ENCODE measurements at places on chromosomes 3 and 15.

GRCh38 chr15:45180201-45180600 is 7.6 kb downstream of the SHF start:
- DNase-seq: no peak

- no peak for DNase-seq
Observed at GRCh38 chr3:100782348-100782747, 73.1 kb downstream of the TFG start.

DNA sequence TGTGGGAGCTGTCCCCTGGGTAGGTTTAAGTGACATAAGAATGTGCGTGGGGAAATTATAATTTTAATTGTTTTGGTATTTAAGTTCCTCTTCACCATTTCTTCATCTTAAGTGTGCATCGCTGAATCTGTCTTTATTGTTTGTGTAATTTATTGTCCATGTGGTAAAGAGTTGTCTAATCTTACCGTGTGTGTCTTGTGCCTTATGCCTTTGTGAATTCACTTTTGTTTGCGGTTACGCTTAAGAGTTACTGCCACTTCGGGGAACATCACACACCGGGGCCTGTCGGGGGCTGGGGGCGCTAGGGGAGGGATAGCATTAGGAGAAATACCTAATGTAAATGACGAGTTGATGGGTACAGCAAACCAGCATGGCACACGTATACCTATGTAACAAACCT is 767 bp downstream of the WDR48 start:
- DNase-seq: no peak

GRCh38 chr15:68541743-68542142 is 37.0 kb upstream of the CORO2B start:
- no peak for DNase-seq

DNA sequence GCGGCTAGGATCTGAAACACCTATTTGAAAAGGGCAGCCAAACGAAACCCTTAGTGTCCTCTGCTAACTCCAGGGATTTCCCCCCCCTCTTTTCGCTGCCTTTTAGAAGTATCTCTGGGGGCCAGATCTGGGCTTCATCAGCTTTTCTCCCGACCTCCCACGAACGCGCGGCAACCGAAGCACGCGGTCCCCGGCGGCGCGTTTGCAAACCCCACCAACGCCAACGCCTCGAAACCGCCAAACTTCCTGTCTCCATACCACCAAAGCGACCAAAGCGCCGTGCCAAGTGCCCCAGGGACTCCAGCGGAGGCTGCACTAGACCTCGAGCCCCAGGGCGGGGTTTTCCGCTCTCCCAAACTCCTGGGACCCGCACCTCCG is 155.8 kb upstream of the FRMD4B start:
- DNase-seq: no peak

DNA sequence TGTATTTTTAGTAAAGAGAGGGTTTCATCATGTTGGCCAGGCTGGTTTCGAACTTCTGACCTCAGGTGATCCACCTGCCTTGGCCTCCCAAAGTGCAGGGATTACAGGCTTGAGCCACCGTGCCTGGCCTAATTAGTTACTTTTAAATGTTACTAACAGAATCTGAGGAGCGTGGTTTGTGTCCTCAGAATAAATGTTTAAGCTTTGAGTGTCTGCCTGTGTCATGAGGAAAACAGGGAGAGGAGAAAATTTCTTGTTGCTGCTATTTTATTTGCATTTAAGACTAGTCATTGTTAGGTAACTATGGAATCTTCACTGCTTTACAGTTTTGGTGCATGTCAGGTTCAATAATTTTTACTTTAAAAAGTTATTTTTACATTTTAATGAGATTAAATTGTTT is 68.8 kb downstream of the TCF12 start:
- DNase-seq: no peak

GRCh38 chr3:16114429-16114828 is 60.1 kb upstream of the GALNT15 start:
- no peak for DNase-seq

DNA sequence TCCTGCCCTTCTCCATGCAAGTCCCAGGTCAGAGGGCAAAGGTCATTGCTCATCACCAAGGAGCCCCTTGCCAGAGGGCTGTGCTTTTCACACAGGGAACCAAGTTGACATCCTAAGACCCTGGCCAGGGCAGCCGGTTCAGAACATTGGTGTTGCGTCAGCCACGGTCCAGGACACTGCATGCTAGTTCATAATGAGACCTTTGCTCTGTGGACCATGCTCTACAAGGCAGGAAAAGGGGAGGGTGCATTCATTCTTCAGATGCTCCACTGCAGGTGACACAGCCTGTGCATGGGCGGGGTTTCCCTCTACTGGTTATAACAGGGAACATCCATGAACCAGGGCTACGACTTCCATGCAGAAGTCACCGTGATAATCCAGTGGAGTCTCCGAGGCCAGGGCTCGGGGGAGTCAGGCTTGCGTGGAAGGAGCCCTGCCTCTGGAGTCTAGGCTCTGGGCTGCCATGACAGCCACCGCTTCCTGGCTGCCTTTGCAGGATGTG is 81.6 kb downstream of the OCA2 start:
- no peak for DNase-seq

DNA sequence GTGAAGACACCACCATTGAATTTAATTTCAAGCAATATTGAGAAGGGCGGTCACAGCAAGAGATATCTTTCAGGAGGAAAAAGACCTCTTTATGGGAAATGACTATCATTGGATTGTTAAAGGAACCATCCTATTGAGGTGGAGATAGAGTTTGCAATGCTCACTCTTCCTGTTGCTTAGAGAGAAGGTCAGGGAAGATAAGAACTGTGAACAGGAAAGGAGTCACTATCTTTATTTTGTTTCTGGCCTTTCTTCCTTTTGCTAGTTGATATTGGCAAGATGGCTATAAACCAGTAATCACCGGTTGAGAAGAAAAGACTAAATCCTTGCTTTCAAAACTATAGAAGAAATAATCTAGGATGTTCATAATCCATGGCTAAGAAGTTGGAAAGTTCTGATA is 112.1 kb upstream of the TMEM108 start:
- no peak for DNase-seq

GRCh38 chr3:121918779-121919483 is 24.7 kb downstream of the SLC15A2 start:
- no peak for DNase-seq

- no peak for DNase-seq
Observed at GRCh38 chr15:98923171-98923570, 84.4 kb downstream of the PGPEP1L start.

DNA sequence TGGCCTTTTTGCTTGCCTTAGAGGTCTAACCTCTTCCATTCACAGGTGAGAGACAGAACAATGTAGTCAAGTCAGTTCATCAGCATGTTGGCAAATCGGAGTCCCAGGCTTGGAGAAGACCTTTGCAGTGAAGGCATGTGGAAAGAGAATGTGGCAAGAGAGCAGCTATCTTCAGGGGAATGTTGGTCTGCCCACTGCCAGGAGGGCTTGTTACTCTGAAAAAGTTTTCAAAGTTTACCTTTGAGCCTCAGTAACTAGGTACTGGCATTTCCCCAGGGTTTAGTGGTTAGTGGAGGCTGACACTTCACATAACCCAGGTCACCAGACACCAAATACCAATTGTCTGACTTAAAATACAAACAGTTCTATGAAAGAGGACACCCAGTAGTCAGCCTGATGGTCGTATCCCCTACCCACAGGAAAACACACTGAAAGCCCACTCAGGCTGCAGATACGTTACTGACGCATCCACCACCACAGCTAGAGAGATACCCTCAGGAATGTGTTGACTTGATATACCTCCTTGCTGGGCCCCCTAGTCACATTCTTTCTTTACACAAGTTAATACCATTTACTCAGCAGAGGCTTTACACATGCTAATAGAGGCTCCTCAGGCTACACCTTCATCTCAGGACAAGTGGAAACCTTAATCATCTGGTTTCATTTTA is 9.7 kb upstream of the ARID3B start:
- no peak for DNase-seq

GRCh38 chr3:57350271-57350670 is 57.8 kb upstream of the ASB14 start:
- no peak for DNase-seq

DNA sequence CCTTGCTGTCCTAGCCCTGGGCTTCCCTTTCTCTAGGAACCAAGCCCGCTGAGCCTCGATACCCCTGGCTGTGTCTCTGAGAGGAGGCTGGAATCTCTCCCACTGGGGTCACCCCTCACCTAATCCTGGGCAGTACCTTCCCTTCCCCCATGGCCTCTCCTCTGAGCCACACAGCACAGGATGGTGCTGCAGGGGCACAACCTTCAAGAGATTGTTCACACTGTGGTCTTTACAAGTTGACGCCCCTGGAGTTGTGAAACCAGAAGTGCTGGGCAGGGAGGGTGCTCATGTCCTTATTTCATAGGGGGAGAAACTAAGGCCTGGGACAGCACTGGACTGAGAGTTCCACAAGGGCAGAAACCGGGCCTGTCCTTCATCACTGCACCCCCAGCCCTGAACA is 70.9 kb upstream of the TMEM115 start:
- no peak for DNase-seq

- no peak for DNase-seq
Observed at GRCh38 chr3:195574497-195575304, 9.0 kb downstream of the APOD start.

DNA sequence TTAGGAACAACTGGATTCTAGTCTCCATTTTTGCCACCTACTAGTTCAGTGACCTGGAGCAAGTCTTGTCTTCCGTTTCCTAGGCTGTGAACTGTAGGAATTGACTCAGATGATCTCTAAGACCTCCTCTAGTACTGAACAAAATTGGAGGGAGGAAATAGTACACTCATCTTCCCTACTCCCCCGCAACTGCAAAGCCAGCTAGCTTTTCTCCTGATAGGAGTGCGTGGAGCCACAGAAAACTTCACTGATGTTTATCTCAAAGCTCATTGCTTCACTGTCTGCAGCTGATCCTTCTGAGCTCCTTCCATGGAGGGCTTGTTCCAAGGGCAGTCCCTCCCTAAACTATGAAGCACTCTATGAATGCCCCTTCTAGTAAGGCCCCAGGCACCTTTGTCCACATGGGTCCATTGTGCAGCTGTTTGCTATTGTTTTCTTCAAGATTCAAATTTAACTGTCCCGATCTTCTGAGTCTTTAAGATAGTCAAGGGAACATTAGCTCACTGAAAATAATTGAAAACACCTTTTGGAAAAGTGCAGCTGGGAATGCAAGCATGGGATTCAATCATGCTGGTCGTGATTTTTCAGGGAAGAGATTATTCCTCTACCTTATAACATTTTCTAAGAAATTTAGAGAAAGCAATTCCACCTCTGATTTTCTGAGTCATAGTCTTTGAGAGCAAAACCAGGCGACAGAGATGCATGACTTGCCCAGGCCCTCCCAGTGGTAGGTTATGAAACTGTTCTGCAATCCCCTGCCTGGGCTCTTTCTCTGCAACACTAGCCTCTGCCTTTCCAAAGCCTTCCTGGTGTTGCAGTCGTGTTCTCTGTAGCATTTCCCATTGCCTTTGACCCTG is 24.3 kb downstream of the FILIP1L start:
- peak; percentile 53 for DNase-seq

- DNase-seq: no peak
Observed at GRCh38 chr3:188180114-188180513, 26.2 kb downstream of the LPP start.

DNA sequence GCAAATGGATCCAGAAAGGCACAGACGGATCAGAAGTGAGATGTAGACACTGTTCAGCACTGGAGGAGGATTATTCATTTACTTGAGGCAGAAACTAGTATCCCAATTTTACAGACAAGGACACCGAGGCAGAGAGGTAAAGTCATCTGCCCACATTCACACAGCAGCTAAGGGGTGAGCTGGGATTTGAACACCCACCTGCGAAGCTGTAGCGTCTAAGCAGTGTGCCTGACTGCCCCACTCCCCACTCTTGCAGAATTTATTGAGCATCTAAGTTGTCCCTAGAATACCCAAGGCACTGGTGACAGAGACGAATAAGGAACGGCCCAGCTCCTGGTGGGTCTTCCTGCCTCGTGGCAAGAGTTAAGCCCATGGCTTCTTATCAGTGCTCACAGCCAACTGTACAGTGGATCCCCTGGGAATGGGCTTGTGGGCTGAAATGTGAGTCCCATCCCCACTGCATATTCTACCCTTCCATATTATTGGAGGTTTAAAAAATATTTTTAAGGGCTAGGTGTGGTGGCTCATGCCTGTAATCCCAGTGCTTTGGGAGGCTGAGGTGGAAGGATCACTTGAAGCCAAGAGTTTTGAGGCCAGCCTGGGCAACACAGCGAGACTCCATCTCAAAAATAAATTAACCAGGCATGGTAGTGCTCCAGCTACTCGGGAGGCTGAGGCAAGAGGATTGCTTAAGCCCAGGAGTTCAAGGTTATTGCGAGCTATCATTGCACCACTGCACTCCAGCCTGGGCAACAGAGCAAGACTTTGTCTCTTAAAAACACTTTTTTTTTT is 77.6 kb downstream of the IQSEC1 start:
- DNase-seq: no peak

DNA sequence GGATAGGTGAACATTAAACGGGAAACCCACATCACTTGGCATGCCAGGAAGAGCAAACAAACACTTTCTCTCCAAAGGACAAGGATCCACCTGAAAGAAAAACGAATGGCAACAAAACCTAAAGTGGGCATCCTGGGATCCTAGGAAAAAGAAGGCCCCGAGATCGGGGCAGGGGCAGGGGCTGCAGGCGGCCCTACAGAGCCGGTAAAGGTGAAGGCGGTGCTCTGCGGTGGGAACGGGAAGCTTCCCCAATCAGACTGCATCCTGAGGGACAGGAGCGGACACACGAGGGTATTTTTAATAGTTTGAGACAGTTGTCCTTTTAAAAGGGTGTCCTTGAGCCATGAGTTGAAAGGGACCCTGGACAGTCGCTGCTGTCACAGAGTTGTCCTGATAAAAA is 24.9 kb upstream of the GABRA5 start:
- DNase-seq: no peak

DNA sequence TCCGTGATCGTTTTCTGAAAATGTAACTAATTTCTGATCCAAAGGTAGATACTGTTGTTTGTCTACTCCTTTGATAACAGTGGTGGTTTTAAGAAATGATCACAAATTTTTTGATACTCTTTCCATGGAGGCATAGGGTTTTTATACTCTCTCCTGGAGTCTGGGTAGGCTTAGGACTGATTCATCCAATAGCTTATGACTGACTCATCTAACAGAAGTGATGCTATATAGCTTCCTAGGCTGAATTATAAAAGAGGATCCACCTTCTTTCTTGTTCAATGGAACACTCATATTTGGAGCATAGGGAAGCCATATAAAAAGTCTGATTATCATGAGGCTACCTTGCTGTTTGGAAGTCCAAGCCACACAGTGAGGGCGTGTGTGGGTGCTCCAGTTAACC is 84.3 kb downstream of the CHST2 start:
- DNase-seq: no peak

DNA sequence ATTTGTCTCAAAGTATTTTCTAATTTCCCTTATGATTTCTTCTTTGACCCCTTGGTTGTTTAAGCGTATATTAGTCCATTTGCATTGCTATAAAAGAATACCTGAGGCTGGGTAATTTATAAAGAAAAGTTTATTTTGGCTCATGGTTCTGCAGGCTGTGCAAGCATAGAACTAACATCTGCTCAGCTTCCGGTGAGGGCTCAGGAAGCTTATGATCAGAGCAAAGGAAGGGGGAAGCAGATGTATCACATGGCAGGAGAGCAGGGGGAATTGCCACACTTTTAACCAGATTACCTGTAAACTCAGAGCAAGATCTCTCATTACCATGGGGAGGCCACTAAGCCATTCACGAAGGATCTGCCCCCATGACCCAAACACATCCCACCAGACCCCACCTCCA is 148.2 kb downstream of the PDE8A start:
- DNase-seq: no peak

All from amniotic stem cell (primary cell).